ENCODE measurements at places on chromosomes 1 and 21. TPM values are rescaled to one million over a fixed set of nuclear protein-coding genes. Genes with fewer than 3 reads are reported as not detected.

DNA sequence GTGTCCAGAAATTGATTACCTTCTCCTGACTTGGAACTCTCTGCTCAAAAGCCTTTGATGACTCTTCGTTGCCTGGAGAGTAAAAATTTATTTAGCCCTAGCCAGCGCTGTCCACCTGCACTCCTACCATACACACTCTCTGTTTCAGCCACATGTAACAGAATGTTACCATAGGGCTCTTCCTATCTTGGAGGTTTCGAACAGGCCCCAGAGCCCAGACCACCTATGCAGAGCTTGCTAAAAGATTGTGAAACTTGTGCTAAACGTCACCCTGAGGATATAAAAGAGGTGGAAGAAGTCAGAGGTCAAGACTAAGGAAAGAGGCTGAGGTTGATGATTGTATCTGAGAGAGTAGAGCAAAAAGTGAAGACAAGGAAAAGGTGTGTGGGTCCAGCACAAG lies 237.0 kb upstream of the HOOK1 start:
- DNase-seq = no peak

DNA sequence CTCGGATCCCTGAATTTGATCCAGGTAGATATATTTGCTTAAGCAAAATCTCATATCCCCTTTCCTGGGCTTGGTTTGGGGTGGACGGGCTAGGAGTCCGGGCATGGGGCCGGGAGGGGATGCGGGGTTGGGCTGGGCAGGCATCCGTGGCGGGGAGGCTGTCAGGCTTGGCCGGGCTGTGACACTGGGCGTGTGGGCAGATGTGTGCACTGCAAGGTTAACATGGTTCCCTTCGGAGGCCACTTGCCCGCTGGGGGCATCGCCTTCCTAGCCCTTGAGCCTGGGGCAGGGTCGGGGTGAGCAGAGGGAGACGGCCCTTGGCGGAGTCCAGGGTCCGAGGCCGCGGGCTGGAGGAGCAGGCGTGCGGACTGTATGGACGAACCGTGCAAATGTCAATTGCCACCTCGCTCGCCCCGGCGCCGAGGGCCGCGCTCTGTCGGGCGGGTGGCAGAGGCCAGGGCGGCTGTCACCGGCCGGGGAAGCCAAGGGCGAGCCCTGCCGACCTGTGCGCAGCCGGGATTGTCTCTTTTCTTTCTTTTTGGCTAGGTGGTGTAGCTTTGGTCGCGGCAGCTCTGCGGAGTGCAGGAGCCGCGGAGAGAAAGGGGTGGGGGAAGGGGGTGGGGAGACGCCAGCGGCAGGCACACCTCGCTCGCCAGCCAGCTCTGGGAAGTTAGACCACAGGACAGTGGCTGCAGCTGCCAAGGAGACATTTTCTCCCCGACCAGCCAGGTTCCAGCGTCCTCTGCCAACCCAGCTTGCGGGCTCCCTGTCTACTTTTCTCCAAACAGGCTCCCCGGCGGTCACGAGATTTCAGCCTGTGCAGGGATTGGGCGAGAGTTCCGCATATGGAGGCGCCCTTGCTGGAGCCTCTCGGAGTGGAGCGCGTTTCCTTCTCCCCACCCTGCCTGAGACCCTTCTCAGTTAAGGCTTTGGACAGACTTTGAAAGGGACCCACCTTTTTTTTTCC lies 1.3 kb downstream of the RCOR3 start:
- DNase-seq = no peak

- no peak for DNase-seq
These were observed 106.4 kb downstream of the ATF6 start for GRCh38 chr1:161872506-161872905.

LENEP gene
- 1.4 TPM for polyA plus RNA-seq
